ENCODE measurements at places on chromosomes 7 and 10.

DNA sequence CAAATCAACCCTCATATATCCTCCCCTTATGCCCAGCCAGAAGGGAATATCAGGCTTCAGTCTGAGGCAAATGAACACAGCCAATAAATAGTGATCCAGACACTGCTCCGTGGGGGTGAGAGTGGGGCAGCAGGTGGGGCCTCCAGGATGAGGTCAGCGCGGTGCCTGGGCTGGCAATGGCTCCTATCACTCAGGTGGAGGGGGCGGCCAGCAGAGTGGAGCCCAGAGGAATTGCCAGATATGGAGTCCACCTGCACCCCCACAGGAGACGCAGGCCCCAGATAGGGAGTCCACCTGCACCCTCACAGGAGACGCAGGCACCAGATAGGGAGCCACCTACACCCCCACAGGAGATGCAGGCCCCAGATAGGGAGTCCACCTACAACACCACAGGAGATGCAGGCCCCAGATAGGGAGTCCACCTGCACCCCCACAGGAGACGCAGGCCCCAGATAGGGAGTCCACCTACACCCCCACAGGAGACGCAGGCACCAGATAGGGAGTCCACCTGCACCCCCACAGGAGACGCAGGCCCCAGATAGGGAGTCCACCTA, 78.0 kb upstream of the PPP2R2D start:
- no peak for DNase-seq

- no peak for DNase-seq
Measured at GRCh38 chr7:139728203-139728602, 49.6 kb downstream of the HIPK2 start.

- no peak for DNase-seq
Measured at GRCh38 chr7:157009778-157010587, 480 bp downstream of the MNX1 start.

DNA sequence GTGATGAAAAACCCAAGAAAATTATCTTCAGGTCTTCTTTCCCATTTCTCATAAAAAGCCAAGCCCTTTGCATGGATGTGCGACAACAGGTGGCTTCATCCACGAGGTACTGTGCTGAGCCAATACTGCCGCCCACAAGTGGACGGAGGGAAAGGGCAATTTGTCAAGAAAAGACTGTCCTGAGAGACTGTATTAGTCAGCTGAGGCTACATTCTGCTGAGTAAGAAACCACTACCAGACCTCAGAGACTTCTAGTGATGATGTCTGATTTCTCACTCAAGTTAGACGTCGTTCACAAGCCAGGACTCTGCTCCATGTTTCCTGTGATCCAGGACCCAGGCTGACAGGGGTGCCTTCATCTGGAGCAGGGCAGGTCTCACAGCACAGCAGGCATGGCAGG, 171.5 kb upstream of the CDCA7L start:
- DNase-seq = no peak

- DNase-seq = no peak
Measured at GRCh38 chr7:44057849-44058758, 7.3 kb downstream of the PGAM2 start.

GRCh38 chr10:102202386-102202785, 23.7 kb upstream of the ELOVL3 start:
- no peak for DNase-seq

DNA sequence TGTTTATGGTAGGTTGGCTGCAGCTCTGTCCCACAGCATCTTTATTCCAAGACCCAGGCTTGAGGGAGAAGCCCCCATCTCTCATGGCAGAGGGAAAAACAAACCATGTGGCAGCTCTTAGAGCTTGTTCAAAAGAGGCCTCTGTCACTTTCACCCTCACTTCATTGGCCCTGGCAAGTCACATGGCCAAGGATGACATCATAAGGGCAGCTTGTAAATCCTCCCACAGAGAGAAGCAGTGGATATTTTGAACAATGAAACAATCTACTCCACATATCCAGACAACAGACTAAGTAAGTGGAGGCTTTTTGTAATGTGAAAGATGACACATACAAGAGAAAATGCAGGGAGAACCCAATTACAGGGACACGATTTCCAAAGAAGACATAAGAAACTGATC, 108.1 kb downstream of the GRID1 start:
- DNase-seq = no peak

DNA sequence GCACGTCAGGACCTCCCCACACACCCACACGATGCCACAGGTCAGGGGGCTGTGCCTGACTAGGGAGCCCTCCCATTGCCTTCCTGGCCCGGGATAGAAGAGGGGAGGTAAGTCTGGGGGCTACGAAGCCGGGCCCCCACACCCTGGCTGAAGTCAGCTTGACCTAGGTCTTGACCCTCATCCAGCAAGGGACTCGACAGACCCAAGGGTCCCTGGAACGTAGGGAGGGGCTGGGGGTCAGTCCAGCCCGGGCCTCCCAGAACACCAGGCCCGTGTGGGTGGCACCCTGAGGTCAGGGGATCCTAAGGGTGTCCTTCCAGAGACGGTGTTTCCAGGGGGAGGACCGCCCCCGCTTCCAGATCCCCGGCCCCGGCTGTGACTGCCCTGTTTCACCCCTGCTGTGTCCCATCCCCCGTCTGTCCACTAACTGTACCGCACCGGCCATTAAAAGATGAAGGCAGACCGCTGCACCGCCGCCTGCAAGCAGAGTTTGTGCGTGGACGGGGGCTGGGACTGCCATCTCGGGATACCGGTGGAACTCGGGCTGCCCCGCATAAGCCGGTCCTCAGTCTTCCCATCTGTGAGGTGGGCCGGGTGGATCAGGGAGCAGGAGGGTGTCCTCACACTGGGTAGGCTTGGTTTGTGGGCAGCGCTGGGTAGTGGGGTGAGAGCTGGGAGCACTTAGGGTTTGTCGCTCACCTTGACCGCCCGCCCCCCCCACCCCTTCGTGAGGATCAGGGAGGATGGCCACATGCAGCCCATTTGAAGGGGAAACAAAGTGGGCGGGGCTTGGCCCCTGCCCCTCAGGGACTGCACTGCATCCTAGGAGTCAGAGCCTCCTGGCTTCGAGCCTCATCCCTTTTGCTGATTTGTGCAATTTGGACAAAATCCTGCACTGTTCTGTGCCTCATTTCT, 21.1 kb downstream of the SLC29A4 start:
- no peak for DNase-seq

GRCh38 chr10:30782157-30782536, 152.6 kb upstream of the LYZL2 start:
- no peak for DNase-seq

GRCh38 chr7:112143136-112143535, 63.1 kb downstream of the DOCK4 start:
- DNase-seq = peak; percentile 82

GRCh38 chr10:60430836-60431597, 41.3 kb upstream of the ANK3 start:
- DNase-seq = peak; percentile 35

DNA sequence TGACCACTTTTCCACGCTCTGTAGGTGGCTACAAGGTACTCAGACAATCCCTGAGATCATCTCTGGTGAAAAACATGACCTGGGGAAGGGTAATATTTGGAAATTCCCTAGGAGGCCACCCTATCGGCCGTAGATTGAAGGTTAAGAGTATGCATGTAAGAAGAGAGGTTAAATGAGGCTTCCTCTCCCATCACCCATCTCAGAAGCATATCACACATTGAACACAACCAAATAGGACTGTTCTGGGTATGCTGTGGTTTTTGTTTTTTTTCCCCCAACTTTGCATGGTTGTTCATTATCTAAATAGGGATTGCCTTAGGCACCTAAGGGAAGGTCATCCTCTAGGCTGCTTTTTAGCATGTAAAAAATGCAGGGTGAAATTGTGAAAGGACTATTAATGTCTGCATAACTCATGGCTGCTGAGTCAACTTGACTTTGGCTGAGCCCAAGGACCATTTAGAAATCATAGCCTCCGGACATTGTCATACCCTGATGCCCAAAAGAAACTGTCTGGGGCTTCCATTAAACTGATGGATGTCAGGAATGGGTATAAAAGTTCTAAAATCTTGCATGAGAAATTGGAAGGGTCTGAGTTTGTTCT, 24.7 kb upstream of the ST8SIA6 start:
- no peak for DNase-seq

DNA sequence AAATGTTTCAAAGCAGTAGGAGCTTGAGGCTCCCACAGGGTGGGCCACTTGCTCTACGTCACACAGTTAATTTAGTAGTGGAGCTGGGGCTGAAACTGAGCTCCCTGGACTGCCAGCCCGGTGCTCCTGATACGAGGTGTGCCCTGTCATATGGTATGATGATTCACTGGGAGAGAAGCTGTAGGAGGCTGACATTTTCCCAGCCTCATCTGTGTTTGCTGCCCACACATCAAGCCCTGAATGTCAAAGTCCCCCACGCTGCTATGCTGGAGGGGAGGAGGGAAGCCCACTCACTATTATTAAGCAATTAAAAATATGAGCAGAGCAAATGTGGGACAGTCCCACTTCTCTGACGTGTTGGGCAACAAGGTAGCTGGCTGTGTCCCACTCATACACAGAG, 81.2 kb upstream of the SORCS3 start:
- no peak for DNase-seq

DNA sequence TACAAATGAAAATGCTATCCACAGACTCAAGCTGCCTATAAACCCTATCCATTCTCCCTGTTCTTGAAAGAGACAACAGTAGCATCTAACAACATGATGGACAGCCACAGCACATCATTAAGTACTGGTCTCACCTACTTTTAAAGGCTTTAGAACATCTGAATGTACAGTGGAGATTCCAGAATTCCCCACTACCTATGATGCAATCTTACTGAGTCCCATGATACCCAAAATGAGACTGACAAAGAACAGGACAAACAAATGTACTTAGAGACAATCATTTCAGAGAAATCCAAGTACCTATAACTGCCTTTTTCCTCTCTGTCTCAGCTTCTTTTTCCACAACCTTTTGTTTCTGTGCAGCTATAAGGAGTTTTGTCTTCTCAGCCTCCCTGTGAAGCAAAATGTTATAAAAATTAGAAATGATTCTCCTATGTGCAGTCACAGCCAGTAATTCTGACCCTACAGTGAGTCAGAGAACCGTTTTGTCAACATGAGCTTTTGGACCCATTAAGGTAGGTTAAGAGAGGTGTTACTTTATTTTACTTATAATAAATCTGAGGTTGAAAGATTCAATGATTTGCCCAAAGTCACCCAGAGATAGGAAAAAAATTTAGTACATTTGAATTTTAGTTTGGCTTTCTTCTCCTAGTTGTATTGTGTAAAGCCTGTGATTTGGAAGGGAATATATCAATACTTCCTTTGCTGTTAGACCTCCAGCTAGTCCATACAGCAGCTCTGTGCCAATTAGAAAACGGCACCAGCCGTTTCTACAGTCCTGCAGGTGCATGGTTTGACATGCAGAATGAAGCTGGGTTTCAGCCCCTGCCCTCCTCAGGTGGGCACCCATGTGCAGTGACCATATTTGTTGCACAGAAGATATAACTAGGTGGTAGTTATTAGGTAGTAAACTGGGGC, 21.9 kb downstream of the ERLIN1 start:
- no peak for DNase-seq

GRCh38 chr10:55058800-55059199, 257.8 kb upstream of the PCDH15 start:
- DNase-seq = no peak

GRCh38 chr10:112875476-112876267, 74.4 kb upstream of the TCF7L2 start:
- DNase-seq = peak; percentile 54

- no peak for DNase-seq
Measured at GRCh38 chr7:149217570-149217969, 21.9 kb upstream of the ZNF212 start.

DNA sequence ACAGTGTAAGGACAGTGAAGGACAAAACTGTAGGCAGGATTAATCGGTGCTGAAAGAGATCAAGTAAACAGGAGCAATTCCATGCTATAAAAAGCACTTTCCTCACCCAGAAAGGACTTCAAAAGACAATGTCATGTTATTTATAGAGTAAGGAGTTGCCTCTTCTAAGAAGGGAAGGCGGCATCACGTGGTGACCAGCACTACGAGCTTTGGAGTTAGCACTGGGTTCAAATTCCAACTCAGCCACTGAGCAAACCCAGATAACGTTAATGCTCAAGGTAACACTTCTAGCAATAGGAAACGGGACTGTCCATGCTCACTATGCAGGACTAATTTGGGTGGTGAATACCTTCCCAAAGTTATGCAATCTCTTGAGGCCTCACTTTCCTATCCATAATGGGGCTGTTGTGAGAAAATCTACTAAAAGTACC, 715 bp upstream of the PANK1 start:
- DNase-seq = no peak

- peak; percentile 80 for DNase-seq
Measured at GRCh38 chr7:30789334-30789711, 18.1 kb downstream of the MINDY4 start.

GRCh38 chr7:38394660-38395059, 121.2 kb upstream of the TARP start:
- no peak for DNase-seq

DNA sequence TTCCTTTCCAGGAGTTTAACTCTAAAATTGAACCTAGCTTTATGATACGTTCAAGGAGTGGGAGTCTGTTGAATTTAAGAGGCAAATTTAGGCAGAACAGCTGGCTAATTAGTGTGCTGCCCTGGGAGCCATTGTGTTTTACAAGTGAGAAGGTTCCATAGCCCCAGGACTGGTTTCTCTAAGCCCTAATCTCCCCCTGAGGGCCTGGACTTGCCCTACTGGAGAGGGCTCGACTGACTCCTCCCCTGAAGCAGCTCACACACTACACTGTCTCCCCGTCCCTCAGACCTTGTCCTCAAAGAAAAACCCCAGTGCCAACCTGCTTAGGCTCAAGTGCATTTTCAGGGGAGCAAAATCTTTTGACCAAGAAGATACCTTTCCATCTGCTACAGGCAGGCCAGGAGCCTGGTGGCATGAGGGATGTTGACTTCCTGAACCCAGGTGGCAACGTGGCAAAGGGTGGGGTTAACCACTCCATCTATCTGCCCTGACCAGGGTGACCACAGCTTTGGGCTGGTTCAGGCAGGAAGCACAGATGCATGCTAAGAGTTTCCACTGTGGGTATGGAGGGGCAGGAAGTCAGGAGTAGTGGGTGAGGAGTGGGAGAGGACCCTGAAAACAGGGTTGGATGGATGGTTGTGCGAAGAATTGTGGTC, 68.9 kb upstream of the CARD11 start:
- no peak for DNase-seq

GRCh38 chr7:157488966-157489365, 152.2 kb downstream of the DNAJB6 start:
- no peak for DNase-seq

DNA sequence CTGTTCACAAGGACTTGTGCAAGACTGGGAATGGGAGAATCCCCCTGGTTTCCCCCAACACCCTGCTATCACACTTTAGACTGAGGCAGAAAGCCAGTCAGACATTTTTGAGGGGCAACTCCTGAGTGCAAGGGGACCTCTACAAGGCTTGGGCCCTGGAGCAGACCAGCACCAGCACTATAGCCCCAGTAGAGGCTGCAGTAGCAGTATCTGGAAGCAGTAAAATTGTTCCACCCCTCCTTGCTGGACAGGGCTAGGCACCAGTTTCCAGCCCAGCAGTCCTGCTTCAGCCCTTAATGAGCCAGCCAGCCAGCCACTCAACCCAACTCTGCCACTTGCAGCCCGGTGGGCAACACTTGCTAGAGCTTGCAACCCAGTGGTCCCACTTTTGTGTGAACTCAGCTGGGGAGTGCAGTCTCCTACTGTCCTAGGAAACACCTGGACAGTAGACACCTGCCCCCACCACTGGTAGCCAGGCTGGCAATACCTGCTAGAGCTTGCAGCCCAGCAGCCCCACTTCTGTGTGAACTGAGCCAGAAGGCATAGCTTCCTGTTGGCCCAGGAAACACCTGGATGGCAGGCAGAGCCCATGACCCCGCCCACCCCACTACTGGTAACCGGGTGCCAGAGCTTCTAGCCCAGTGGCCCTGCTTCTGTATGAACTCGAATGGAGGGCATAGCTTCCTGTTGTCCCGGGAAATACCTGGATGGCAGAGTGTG, 65.0 kb downstream of the FBXL13 start:
- DNase-seq = no peak

Data from fibroblast of skin of right quadriceps (primary cell).